Astrocyte of the hippocampus (primary cell): ENCODE measurements at places on chromosomes 11 and 22.

DNA sequence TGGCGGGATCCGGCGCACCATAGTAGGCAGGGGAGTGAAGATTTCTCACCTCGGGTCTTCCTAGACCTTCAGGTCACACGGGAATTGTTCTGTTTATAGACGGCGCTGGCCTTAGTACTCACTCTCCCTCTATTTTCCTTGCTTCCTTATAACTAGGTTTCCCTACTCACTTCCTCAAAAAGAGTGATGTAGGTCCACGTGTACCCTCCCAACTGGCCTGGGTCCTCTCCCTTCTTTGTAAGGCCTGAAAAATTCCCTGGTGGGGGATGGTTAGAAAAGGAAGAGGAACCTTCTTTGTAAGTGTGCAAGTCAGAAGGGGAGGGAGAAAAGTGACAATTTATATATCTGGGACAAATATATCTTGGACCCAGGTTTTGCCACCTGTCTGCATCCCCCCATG, 2.9 kb upstream of the TMEM9B start:
- DNase-seq = no peak

GRCh38 chr11:3161309-3161708, 3.8 kb downstream of the OSBPL5 start:
- DNase-seq = no peak

DNA sequence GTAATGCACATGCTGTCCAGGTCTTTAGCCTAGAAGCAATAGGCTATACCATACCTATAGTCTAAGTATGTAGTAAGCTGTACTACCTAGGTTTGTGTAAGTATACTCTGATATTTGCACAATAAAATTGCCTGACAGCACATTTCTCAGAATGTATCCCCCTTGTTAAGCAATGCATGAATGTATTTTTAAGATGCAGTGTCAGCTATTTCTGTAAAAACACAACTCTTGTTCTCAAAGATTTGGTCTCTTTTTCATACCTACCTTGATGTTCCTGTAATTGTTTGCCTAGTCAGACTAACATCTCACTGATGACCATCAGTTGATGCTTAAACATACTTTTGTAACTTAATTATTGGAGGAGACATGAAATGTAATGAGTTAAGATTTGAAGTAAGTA, 619.9 kb downstream of the CNTN5 start:
- DNase-seq = no peak

- no peak for DNase-seq
Measured at GRCh38 chr11:412641-413119, 2.1 kb downstream of the SIGIRR start.
